ENCODE measurements at places on chromosomes 6 and 20. TPM values are rescaled to one million over a fixed set of nuclear protein-coding genes. Genes with fewer than 3 reads are reported as not detected.

The FOXQ1 gene
- not detected for total RNA-seq

The TFAP2D gene
- total RNA-seq = not detected

The CRYBG1 gene
- 5.8 TPM for total RNA-seq

The HSPA12B gene
- total RNA-seq = 2.2 TPM

The MUCL3 gene
- total RNA-seq = not detected

The RGS17 gene
- total RNA-seq = 2.8 TPM

The HCRTR2 gene
- not detected for total RNA-seq

The SLC16A10 gene
- 0.99 TPM for total RNA-seq

The ACTL10 gene
- total RNA-seq = 0.66 TPM

The C20orf141 gene
- total RNA-seq = not detected

The SAMD5 gene
- total RNA-seq = 0.68 TPM

All from sigmoid colon (tissue), 7 donors.